ENCODE measurements at places on chromosomes 3 and 15. TPM values are rescaled to one million over a fixed set of nuclear protein-coding genes. Genes with fewer than 3 reads are reported as not detected.

The PLAAT1 gene
- total RNA-seq: 16.7 TPM

DNA sequence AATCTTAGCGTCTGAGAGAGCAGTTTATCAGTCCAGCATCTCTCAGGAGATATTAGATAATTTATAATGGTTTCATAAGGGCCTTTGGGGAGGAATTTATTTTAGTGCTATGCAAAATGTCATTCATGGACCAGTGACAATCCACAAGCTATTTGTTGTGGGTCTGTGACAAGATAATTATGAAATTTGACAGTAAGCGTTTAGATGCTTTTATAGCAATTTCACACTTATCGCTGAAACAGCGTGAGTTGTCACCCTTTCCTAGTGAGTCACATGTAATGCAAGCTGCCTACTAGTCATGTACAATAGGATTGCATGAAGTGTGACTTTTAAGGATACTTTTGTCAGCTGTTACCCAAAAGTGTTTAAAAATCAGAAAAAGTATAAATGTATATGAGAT is 315.6 kb upstream of the THBS1 start:
- DNase-seq: no peak

GRCh38 chr3:2568156-2568555 is 469.5 kb downstream of the CNTN4 start:
- no peak for DNase-seq

- peak; percentile 9 for DNase-seq
Observed at GRCh38 chr3:148042663-148043445, 633.7 kb downstream of the ZIC1 start.

Data from MG63 (cell line).